ENCODE measurements at places on chromosomes 1 and 21.
A peak's percentile ranks its signal among the peaks of the same experiment; 100 is the strongest.

DNA sequence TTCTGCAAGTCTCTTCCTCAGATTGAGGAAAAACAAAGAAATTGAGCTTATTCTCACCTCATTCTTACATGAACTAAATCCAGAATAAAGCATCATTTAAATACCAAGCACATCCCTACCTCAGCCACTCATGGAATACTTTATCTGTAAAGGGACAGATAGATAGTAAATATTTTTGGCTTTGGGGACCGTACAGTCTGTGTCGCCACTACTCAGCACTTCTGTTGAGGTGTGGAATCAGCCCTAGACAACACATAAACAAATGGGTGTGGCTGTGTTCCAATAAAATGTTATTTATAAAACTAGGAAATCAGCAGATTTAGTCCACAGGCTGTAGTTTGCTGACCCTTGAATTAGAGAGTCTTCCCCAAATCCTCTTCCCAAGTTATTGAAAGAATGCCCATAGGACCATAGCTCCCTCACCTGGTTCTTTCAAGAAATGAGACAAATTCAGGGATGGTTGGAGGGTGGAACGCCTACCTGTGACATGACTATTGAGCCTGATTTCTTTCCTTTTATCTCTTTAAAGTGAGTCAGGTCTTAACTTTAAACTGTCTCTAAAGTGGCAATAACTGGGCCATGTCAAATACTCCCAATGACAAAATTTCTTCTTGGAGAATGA is 878.5 kb downstream of the USP25 start:
- DNase-seq, result no peak

- DNase-seq, result peak; percentile 48
These were observed 10.9 kb downstream of the TNFRSF25 start for GRCh38 chr1:6454856-6455751.

DNA sequence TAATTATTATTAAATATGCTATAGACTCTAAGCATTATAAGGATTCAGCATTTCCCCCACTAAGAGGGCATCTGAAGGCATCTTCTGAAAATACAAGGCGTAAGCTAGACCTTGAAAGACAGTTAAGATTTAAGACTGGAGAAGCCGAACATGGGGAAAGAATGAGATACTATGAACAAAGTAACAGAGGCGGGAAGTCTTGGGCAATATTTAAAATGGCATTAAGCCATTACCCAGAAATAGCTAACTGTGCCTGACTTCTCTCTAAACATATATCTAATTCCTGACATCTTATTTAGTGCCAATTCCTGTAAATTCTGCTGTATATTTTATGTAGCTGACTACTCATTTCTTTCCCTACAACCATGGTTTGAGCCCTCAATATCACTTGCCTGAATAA is 20.9 kb downstream of the DPH5 start:
- DNase-seq, result no peak

DNA sequence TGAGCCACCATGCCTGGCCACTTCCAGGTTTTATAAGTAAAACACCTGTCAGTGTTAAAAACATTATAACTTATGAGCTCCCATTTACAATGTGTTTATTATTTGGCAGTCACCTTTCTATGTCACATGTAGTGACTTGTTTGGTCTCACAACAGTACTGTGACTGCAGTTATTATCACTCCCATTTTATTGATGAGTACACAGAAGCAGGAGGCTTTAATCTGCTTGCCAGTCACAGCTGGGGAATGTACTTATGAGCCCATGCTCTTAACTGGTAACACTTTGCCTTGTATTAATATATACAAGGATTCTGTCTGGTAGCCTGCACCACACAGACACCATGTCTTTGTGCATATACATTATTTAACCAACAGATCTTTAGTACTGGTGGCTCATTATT is 31.1 kb upstream of the BACH1 start:
- no peak for DNase-seq

DNA sequence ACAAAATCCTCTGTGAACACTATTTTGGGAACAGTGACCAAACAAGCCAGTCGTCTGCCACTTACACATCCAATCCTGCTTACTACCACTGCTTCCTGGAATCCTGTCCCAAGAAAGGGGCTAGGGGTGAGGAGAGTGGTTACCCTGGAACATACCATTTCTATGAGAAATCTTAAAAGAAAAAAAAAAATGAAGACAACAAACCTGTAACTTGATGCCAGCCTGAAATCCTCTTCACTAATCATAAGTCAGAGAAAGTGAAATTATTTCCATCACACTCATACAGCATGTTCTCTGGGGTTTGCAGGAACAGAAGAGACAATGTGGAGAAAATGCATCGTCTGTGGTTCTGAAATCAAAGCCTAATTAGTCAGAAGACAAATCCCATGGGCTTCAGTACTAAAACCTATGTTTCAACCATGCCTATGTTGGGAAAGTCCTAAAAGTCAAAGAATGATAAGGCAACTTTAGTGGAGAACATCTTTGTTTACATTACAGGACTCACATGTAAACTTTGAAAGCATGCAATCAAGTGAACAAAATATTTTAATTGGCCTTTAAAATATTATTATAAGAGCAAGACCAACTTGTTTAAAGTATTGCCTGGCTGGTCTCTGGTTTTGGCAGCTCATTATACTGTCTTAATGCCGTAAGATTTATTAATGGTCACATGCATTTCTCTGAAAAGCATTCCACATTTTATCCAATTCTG is 220.7 kb downstream of the LTN1 start:
- no peak for DNase-seq

DNA sequence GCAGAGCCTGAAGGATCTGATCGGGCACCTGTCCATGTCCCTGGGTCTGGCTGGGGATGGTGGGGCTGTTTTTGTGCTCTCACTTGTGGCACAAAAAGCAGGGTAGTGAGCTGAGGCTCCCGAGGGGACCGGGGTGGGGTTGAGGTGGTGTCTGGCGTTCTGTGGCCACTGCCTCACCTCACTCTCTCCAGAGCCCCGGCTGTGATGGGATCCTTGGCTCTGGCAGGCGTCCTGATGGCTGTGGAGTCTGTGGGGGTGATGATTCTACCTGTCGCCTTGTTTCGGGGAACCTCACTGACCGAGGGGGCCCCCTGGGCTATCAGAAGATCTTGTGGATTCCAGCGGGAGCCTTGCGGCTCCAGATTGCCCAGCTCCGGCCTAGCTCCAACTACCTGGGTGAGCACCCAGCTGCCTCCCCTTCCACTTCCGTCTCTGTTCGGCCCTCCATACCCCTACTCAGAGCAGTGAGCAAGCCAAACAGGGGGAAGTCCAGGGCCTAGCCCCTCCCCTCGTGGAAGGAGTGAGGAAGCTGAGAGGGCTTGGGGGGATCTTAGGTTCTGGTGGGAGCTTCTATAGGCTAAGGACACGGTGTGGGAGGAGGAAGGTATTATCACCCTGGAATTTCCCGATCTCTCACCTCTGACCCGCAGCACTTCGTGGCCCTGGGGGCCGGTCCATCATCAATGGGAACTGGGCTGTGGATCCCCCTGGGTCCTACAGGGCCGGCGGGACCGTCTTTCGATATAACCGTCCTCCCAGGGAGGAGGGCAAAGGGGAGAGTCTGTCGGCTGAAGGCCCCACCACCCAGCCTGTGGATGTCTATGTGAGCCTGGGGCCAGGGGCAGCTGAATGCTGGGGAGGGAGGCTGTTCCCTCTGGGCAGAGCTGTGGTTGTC is 7.0 kb downstream of the ADAMTSL4 start:
- peak; percentile 37 for DNase-seq

All from right forelimb (tissue), 1 donor.